ENCODE measurements at places on chromosomes 11 and 22.

GRCh38 chr11:47649276-47649675, 6.9 kb upstream of the MTCH2 start:
- DNase-seq: no peak

DNA sequence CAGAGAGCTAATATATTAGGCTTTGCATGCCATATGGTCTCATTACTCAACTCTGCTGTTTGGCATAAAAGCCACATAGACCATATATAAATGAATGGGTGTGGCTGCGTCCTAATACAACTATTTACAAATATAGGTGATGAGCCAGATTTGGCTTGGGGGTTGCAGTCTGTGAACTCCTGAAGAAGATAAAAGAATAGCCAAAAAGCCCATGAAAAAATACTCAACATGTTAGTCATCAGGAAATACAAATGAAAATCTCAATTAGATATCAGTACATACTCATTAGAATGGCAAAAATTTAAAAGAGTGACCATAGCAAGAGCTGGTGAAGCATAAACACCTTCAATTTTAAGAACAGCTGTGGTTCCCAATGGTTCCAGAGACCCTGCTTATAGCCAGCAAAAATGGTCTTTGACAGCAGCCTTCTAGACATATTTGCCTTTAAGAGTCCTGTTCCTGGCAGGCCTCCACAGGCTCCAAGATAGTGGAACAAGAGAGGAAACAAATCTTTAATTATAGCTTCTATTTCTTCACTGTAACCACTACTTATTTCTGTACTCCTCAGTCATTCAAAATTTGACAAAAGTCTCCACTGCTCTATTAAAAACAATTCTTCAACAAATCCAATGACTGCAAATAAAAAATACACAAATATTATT, 16.1 kb downstream of the C2CD3 start:
- no peak for DNase-seq

- DNase-seq: no peak
These were observed 7.6 kb upstream of the JHY start for GRCh38 chr11:122874991-122875390.

- DNase-seq: no peak
These were observed 4.7 kb downstream of the ANO1 start for GRCh38 chr11:70082829-70083228.

- no peak for DNase-seq
These were observed 441.6 kb downstream of the DYNC2H1 start for GRCh38 chr11:103550811-103551210.

DNA sequence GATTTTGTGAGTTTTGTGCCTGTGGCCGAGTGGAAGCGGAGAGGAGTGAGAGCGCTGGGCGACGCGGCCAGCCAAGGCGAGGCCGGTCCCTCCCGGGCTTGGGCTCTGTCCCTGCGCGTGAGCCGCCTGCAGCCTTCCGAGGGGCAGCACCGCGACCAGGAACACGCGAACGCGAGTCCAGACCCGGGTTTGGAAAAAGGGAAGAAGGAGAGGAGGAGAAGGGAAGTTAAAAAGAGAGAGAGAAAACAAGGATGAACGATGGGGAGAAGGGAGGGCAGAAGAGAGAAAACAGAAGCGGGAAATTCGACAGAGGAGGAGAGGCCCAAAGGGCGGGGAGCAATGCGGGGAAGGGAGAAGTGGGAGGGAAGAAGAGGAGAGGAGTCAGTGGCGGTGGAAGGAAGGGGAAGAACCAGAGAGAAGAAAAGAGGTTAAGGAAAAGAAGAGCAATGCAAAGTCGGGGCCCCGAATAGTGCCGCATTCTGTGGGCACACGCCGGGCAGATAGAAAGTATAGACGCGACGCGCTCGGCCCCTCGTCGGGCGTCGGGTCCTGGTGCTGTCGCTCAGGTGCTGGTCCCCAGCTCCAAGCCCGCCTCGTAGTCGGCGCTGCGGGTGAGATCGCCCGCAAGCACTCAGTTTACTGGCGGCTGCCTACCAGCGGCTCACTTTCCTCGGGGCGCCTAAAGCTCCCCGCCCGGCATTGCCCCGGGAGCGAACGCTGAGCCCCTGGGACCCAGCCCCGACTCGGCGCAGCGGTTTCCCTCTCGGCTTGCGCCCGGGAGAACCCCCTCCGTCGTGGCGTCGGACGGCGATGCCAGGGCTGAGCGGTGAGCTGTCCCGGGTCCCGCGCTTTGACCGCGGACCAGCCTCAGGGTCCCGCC, 2.8 kb upstream of the BARX2 start:
- no peak for DNase-seq

Data from fibroblast of skin of left biceps (primary cell).